ENCODE measurements at places on chromosomes 13 and 19.

DNA sequence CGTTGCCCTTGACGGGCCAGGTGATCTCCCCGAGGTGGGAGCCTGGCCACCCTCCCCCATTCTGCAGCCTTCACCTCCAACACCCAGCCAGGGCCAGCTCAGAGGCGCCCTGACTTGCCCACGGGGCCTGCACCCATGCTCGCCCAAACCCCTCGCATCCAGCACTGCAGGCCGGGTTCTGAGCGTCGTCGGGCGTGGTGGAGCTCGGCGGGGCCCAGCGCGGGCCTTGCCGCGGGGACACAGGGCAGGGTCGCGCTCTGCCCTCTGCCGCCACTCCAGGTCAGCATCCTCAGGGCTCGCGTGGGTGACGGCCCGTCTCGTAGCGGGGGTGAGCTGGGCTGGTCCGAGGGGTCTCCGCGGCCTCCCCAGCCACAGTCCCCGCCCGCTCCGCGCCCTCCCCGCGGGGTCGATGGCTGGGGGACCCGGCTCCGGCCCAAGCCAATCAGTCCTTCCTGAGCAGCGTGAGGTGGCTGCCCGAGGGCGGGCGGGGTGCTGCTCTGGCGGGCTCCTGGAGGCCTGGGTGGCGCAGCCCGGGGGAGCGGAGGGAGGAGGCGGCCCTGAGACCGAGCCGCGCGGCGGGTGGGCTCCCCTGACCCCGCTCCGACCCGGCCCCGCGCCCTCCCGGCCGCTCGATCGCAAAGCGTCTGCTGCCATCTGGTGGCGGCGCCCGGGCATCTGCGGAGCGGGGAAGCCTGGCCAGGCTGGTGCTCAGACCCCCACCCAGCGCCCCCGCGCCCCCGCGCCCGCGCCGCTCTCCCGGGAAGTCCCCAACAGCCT, 61.4 kb downstream of the CCNE1 start:
- peak; percentile 97 for DNase-seq

GRCh38 chr19:13002166-13002898, 7.1 kb downstream of the NFIX start:
- DNase-seq = peak; percentile 61

- no peak for DNase-seq
Measured at GRCh38 chr13:42021851-42022250, 26.6 kb upstream of the DGKH start.

- no peak for DNase-seq
Measured at GRCh38 chr13:79307866-79308298, 98.2 kb downstream of the RBM26 start.

Data from H7 (cell line).